ENCODE measurements at places on chromosomes 2 and 18.

GRCh38 chr2:239343946-239344856 lies 56.6 kb downstream of the HDAC4 start:
- no peak for DNase-seq

DNA sequence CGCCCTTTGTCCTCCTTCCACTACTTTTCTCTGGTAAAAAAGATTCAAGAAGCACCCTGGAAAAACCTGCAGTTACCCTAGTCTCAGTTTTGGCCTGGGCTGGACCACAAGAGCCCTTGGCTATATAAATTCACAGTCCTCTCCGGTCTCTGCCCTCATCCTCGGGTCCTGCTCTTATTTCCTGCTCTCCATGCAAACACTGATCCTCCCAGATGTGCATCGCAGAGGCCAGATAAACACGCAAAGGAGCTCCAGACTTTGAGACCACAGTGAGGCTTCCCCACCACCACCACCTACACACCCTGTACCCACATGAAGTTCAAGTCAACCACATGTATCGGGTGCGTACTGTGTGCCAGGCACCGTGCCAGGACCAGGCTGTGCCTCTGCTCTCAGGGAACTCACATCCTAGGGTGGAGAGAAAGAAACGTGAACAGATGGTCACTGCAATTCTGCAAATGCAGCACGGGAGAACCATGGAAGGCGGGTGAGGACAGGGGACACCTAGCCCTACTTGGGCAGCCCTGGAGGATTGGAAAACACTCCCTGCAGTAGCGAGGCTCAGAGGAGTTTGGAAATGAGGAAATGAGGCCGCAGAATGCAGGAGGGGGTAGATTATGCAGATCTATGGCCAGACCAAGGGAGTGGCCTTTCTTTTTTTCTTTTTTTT lies 7.4 kb downstream of the CTDSP1 start:
- DNase-seq: peak; percentile 64

DNA sequence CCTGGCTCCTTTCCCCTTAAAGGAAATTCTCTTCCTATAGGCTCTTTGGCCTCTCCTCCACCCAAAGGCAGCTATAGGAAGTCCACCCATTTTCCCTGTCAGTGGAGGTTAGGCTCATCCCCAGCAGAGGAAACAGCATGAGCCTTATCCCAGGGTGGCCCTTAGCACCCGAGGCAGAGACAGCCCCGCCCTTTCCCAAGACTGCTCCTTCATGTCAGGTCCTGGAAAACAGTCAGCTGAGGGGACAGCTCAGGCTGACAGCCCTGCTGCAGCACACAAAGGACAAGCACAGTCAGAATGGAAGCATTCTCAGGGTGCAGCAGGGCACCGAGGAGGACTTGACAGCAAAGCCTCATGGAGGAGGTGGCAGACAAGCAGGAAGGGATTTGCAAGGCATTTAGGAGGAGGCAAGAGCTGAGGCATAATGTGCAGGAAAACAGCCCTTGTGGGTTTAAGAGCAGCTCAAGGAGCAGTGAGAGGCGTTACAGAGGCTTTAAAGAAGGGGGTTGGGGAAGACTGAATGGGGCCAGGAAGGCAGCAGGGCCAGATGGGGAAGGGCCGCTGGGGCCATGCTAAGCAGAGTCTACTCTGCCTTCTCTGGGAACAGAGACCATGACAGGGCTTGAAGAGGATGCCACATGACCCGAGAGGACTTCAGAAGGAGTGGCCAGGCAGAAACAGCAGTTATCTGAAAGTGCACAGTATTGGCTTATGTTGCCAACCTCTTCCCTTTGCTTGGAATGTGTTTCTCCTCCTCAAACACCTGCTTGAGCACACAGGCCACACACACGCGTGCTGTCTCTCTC lies 216.6 kb downstream of the SH3BP4 start:
- DNase-seq: no peak

DNA sequence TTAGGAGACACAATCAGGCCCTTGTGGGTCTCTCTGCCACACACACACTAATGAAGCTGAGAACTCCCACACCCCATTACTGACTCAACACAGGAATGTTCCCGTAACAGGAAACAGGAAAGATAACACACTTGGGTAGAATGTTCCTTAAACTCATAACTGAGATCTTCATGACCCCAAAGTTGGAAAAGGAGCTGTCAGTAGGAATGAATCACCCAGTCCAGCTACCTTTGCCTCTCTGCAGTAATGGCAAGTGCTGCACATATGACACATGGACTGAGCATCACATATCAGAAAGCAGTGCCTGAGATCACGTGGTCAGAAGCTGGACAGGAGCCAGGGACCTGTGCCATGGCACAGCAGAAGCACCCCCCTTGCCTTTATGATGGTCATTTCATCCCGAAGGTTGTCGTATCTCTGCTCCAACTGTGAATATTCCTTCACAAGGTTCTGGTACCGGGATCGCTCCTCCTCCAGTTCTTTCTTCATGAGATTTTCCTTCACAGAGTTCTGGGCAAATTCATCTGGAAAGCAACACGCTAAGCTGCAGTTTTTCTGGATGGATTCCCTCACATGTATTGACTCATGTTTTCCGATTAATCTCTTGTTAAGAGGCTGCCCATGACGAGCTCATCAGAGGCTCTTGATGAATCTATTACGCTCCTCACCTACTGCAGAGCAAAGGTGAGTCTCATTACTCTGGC lies 65.4 kb upstream of the ACAA2 start:
- DNase-seq: no peak

GRCh38 chr18:44716697-44717163 lies 36.0 kb downstream of the SETBP1 start:
- DNase-seq: peak; percentile 82

- no peak for DNase-seq
These were observed 51.8 kb downstream of the LDLRAD4 start for GRCh38 chr18:13270279-13270855.

- no peak for DNase-seq
These were observed 411.5 kb upstream of the SMIM21 start for GRCh38 chr18:75839041-75839440.

DNA sequence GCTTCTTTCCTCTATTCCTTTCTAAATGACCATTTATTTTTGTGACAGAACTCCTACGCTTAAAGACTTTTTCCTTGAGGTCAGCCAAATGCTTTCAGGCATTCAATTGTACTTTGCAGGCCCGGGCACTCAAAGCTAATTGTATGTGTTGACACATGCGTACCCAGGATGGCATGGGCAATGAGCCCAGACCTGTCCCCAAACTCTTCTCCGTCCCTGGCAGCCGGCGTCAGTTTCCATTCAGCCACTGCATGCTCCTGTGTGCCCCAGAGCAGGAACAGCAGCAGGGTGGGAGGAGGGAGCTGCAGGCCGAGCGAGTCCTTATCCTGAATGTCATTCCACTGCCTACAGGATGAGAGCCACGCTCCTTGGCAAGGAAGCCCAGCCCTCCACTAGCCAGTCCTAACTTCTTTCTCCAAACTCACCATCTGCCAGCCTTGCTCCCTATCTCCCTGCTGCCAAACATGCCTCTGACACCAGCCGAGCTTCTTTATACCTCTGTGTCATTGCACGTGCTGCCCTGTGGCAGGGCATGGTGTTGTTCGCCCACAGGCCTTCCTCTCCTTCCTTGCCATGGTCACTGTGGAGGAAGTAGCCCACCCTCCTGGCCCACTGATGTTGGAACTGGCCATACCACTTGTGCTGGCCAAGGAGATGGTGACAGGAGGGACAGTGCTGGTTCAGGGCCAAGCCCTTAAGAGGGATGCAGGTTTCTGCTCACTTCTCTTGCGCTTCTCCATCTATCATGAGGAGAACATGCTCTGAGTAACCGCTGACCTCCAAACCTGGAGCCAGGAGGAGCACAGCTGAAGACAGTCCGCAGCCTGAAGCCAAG lies 116.9 kb upstream of the FHL2 start:
- DNase-seq: no peak

- DNase-seq: no peak
These were observed 151.2 kb downstream of the PRPF40A start for GRCh38 chr2:152565884-152566727.

DNA sequence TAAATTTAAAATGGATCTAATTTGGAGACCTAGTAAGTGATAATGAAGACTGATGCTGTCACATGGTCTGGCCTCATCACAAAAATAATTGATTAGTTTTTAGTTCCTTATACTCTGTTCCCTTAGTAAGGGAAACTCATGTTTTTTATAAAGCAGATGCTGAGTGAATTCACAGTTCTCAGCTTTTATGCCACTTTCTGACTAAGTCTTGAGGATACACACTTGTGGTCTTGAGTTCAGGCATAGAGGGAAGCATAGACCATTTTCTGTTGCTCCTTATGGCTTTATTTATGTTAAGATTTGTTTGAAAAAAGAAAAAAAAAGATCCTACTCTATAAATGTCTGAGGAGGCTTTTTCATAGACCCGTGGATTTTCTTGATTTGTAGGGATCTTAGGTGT lies 91.1 kb downstream of the MAP4K4 start:
- no peak for DNase-seq

- DNase-seq: no peak
These were observed 395.4 kb downstream of the EPHA4 start for GRCh38 chr2:221176667-221177066.

GRCh38 chr2:28248511-28248910 lies 144.1 kb upstream of the FOSL2 start:
- no peak for DNase-seq

DNA sequence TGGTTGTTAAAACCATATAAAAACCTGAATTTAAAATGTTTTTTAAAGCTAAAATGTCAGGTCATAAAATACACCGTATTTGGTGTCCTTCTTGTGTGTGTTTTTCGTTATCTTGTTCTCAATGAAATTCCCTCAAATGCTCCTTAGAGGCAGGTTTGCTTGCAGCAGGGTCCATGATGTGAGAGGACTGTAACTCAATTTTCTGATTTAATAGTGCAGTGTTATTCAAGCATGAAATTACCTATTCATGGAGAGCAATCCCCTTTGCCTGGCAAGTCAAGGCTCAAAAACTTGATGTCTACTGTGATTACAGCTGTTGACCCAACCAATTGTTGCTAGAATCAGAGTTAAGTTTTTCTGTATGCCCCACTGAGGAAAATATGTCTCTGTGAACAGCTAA lies 318.2 kb downstream of the GALNT13 start:
- no peak for DNase-seq

DNA sequence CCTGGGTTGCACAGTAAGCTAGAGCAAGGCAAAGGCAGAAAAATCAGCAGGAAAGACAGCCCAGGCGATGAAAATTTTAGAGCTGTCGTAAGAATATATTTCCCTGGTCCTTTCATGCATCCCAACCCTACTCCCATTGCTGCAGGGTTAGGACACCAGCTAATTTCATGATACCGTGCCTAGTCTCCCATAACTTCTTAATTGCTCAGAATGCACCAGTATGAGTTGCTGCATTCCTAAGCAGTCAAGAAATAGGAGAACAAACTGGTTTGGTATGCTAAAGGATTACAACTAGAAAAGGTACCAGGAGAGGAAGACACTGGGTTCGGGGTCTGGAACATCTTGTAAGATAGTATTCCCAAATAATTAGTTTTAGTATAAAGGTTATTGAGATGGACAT lies 269.4 kb upstream of the NRXN1 start:
- DNase-seq: no peak

GRCh38 chr2:3462493-3463104 lies 56.7 kb downstream of the ADI1 start:
- no peak for DNase-seq

DNA sequence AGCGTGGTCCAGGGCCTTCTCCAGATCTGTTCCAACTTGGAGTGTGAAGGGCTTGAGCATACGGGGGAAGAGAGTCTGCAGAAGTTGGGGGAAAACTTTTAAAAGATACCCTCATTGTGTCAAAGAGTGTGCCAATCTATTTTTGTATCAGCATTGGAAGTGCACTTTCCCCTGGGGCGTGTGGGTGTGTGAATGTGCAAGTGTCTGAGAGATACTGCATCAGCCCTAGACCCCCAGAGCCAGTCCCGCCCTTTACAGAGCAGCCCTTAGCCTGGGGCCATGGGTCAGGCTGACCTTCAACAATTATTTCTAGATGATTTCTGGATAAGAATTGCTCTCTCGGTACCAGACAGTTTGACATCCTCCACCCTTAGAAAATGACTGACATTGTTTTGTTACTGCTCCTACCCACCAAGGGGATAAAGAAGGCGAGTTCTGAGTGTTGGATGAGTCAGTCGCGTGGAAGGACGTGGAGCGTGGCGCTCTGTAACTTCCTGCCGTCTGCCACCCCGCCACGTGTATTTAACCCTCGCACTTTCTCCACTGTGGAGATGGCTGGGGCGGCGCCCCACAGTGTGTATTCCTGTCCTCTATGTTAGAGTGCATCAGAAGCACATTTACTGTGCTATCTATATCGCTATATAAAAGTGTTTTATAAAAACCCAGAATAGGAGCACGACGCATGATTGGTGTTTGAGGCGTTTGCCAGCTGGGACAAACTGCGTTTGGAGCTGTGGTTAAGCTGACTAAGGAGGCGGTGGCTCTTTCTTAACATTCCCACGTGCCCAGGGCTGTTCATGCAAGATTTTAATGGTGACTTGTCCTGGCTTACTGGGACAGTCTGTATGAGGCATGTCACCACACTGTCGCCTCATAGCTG lies 122.6 kb downstream of the CABLES1 start:
- DNase-seq: no peak

GRCh38 chr18:3706279-3707097 lies 256.5 kb downstream of the TGIF1 start:
- DNase-seq: no peak

DNA sequence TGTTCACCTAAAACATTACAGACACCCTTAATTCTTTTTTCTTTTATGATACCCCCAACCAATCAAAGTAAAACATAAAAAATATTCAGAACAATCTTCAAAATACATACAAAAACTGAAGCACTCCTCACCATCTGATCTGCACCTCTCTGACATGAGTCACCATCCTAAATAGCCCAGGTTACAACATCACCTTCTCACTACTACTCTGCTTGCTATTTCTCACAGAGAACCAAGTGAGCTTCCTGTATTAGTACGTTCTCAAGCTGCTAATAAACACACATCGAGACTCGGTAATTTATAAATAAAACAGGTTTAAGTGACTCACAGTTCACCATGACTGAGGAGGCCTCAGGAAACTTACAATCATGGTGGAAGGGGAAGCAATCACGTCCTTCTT lies 183.5 kb downstream of the CBLN2 start:
- DNase-seq: no peak

DNA sequence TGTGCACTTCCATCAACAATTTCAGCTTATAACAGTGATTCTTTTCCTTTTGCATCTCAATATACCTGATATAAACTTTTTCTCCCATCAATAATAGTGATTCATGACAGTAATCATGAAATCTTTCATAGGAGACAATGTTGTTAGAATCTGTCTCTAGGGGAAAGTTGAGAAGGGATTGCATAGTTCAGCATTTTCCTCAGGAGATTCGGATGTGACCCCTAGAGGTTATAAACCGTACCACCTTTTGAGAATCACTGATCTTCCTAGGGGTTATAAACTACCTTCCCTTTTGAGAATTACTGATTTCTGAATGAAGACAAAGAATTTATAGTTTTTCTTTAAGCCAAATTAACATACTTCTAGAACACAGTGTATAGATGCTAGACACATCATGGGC lies 53.0 kb upstream of the GALNT3 start:
- DNase-seq: no peak

DNA sequence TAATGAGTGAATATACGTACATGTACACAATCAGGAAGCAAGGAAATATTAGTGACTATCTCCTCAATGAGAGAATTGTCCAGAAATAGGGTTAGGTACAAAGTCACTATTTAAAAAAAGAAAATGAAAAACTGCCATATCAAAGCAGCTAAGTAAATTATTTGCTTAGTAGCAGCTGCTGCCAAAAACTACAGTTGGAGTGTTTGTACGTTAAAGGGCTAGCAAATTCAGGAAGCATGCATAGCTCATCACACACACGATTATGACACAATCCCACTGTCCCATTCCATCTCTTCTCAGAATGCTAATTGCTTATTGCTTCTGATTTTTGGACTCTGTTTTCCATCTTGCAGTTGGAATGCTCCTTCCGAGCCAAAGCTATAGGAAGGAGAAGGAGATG lies 2012.5 kb upstream of the LRRTM1 start:
- no peak for DNase-seq
